ENCODE measurements at places on chromosomes 5 and 9. TPM values are rescaled to one million over a fixed set of nuclear protein-coding genes. Genes with fewer than 3 reads are reported as not detected.

The TMEM174 gene
- polyA plus RNA-seq = not detected

The CCNI2 gene
- not detected for polyA plus RNA-seq

The NUDCD2 gene
- 5.6 TPM for polyA plus RNA-seq

The KCNN2 gene
- 0.86 TPM for polyA plus RNA-seq

The CNTNAP3 gene
- 1.8 TPM for polyA plus RNA-seq

The CYLC2 gene
- not detected for polyA plus RNA-seq

The BRD9 gene
- polyA plus RNA-seq = 10.6 TPM

The NOTCH1 gene
- polyA plus RNA-seq = 1.7 TPM

The ALDOB gene
- polyA plus RNA-seq = not detected

The SLC1A1 gene
- 0.45 TPM for polyA plus RNA-seq

The TNFSF15 gene
- polyA plus RNA-seq = 2.8 TPM

The SPARC gene
- polyA plus RNA-seq = 5,773 TPM

The MUSK gene
- 0.58 TPM for polyA plus RNA-seq

The MPDZ gene
- 31.6 TPM for polyA plus RNA-seq

The BRINP1 gene
- polyA plus RNA-seq = not detected

The PCDHGB7 gene
- 16.2 TPM for polyA plus RNA-seq

The FGD3 gene
- polyA plus RNA-seq = not detected

The MSMP gene
- not detected for polyA plus RNA-seq

The BSPRY gene
- not detected for polyA plus RNA-seq

The TMEM232 gene
- 0.50 TPM for polyA plus RNA-seq

The SCGB3A2 gene
- not detected for polyA plus RNA-seq

The DIMT1 gene
- polyA plus RNA-seq = 21.1 TPM

The FOXD4 gene
- polyA plus RNA-seq = not detected

The PCDHB13 gene
- polyA plus RNA-seq = 0.73 TPM

The CDH9 gene
- not detected for polyA plus RNA-seq

The ISL1 gene
- not detected for polyA plus RNA-seq

The ZFR gene
- 63.0 TPM for polyA plus RNA-seq

The EDIL3 gene
- 61.9 TPM for polyA plus RNA-seq

The FTMT gene
- not detected for polyA plus RNA-seq

Data from AG04450 (cell line).